ENCODE measurements at places on chromosomes 7 and 10.

- DNase-seq: no peak
Measured at GRCh38 chr7:117338020-117338419, 15.2 kb upstream of the WNT2 start.

GRCh38 chr10:126387931-126388911 lies at the start of gene ADAM12:
Gene ADAM12 (minus strand): TSS chr10:126388477. CDS start chr10:126388145, 332 bp downstream.
- peak; percentile 82 for DNase-seq

- DNase-seq: no peak
Measured at GRCh38 chr10:62036186-62037081, 134.9 kb downstream of the ARID5B start.

DNA sequence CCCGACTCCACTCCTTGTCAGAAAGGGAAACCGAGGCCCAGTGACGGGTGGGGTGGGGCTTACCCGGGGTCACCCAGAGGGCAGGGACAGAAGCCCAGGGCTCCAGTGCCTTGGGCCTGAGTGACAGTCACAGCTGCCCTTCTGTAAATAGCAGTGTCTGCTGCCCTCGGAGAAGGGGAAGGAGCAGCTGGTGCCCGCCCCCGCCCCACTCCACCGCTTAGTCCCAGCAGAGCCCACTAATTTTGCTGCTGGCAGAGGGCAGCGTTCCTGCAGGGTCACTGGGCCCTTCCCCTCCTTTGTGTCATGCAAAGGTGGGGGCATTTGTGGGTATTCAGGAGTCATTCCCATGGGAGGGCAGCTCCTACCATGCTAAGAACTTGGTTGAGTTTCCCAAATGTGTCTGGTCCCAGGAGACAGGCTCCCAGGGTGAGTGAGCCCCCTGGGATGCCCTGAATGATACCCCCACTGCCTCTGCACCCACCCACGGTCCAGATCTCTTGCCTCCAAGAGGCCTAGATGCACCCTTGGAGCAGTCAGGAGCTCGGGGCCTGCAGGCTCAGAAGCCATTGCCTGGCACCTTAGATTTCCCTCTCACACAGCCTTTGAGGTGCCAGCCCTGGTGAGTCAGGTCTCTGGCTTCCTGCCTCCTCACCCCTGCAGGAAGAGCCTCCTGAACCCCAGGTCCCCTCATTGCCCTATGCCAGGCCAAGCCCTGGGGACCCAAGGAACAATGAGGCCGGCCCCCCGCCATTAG lies 17.2 kb downstream of the SH2B2 start:
- peak; percentile 85 for DNase-seq

- DNase-seq: no peak
Measured at GRCh38 chr10:21095073-21095472, 198.0 kb upstream of the NEBL start.

DNA sequence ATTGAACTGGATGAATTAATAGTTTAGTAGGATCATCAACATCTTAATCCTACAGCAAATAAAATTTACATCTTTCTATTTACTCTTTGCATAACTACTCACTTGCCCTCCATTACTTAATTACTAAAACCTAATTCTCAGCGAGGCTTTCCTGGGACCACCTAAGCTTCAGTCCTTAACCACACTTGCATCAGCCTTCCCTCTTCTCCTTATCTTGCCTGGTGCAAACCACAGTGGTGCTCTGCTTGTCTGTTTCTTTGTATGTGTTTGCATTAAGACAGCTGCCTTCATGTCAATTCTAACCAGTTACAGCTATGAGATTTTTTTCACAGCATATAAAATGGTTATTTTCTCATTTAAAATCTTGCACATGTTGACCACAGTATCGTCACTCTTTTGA lies 72.6 kb upstream of the ZNF92 start:
- no peak for DNase-seq

- DNase-seq: no peak
Measured at GRCh38 chr10:5959142-5959541, 18.2 kb downstream of the IL15RA start.

DNA sequence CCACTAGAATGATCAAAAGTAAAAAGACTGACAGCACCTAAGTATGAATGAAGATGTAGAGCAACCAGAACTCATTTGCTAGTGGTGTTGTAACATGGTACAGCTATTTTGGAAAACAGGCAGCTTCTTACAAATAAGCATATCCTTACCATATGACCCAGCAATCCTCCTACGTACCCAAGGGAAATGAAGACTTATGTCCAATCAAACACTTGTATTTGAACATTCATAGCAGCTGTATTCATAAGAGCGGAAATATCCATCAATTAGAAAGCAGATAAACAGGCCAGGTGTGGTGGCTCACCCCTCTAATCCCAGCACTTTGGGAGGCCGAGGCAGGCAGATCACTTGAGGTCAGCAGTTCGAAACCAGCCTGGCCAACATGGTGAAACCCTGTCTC lies 53.0 kb downstream of the KLRG2 start:
- DNase-seq: no peak

DNA sequence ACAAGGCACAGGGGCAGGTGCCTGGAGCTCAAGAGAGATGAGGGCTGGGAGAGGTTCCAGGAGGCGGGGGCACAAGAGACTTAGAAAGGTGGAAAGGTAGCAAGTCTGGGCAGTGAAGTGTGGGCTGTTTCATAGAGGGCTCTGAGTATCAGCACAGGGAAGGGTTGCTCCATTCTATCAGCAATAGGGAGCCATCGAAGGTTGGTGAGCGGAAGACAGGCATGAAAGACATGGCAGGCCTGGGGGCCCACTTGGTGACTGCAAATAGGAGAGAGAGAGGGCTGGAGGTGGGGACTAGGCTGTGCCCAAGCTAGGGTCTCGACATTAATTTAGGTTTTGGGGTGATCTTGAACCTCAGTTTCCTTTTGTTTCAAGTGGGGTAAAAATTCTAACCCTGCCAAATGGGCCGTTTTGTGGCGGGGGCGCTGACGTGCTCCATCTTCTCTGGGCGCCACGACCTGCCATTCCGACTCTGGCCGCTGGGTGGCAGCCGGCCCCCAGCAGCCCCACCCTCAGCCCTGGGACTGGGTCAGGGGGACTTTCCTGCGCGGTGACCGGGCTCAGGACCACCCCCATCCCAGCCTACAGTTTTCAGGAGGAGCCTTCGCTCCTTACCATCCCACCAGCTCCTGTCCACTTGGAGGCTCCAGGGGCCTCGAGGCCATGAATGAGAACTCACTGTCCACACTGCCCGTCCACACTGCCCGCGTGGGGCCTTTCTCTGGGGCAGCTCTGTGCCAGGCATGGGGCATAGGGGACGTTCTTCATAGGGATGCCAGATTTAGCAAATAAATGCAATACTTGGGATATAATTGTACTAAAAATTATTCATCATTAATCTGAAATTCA lies 37.2 kb upstream of the PCBD1 start:
- peak; percentile 51 for DNase-seq

DNA sequence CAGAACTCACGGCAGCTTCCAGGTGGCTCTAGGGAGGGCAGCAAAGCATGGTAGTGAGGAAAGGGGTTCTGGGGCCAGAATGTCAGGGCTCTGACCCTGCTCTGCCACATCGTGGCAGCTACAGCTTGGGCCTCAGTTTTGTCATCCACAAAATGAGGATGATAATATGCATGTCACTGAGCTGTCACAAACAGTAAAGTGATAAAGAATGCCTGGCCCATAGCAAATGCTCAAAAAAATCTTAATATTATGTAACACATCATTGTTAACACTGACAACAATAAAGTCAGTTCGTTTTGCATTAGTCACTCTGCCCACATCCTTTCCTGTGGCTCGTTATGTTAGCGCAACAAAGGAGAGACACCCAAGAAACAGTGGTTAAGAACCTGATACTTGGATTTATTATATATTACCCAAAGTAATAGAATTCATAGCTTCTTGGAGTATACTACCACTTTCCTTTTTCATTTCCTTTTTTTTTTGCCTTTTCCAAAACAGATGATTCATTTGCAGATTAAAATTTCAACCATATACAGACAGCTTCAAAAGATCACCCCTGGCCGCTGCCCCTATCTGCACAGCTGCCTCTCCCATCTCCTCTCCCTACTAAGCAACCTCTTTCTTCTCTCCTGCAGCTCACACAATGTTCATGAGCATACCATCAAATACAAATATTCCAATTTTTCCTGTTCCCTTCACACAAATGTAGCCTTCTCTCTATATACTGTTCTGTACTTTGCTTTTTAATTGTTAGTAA lies 45.5 kb upstream of the DDC start:
- no peak for DNase-seq

DNA sequence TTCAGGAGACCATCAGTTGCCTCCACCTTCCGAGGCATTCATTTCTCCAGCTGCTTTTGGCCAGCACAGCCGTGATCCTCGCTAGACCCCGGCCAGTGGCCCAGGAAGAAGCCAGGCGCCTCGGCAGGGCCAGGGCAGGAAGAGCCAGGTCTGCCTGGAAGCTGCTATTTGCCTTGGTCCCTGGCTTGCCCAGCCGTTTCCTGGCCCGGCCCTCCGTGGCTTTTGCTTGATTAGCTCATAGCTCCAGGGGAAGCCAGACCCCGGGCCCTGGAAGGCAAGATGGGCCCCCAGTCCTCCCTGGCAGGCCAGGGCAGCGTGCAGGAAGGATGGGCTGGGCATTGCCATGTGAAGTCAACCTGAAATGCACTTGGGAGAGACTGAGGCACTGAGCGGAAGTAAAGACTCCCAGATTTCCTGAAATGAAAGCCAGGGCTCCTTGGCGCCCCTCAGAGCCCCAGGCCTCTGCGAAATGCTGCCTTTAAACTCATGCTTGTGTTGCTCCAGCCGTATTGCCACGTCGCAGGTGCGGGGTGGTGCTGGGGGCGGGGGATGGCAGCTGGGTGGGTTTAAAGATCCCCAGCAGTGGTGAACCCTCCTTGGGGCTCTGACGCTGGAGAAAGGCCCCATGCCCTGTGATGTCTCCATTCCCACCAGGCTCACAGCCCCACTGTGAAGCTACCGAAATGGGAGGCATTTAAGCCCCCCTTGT lies 160.6 kb downstream of the GRK5 start:
- DNase-seq: no peak

DNA sequence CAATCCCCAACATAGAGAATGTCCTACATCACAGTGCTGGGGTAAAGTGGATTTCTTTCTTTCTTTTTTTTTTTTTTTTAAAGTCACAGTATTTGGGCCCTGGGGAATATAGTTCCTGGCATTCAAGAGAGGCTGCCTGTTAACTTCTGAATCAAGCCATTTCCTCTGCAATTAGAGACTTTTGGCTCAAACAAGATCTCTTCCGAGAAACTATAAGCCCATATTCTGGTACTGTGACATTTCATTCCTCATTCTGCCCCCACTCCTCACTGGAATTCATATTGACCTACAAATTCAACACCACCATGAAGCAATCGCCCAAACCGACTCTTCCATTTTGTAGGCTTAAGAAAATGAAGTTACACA lies 187.4 kb downstream of the PHTF2 start:
- no peak for DNase-seq

DNA sequence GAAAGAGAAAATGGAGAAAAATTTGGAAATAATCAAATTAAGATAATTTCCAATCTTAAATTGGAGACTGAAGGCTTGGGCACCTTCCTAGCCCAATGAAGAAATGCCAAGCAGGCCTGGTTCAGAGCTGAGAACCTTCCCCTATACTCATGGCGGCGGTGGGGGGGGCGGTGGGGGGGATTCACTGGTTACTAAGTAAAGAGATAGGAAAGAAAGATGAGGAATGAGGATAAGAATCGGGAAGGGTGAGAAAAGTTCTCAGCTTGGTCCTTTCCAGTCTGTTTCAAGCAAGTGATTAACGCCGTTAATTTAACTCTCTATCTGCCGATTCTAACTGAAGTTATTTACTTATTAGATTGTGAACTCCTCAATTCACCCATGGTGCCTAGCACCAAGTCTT lies 41.5 kb downstream of the DPY19L1 start:
- no peak for DNase-seq

GRCh38 chr7:93249491-93250148 lies 17.5 kb downstream of the VPS50 start:
- DNase-seq: peak; percentile 19

DNA sequence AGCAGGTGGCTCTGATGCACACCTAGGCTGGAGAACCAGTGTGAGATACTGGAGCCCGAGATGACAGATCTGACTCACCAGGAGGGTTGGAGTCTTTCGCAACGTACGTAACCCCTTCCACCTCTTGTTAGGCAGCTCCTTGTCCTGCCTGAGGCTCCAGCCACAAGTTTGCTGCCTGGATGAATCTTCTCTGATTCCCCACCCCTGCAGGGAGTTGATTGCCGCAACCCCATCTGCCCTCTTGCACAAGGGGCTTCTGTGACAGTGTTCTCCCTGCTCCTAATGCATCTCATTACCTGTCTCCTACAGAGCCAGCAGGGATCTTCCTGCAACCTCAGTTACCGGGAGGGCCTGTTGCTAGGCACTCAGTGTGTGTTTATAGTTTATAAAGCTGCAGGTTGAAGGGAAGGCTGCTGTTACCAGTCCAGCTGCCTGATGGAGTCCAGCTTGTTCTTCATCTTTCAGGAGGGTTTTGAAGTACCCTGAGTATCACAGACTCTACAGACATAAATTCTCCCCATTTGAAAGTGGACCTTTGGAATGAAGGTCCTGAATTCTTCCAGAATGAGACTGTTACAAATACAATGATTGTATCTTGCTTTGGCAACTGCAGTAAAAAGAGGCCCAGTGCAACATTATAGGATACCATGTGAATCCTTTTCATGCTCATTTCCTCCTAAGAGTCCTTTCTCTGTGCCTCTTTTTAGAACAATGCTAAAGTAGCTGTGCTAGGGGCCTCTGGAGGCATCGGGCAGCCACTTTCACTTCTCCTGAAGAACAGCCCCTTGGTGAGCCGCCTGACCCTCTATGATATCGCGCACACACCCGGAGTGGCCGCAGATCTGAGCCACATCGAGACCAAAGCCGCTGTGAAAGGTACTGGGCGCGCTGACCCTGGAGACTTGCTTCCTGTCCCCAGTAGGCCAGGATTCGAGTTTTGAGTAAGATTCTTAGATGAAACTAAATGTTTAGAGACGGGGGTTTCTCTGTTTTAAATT lies 6.5 kb downstream of the MDH2 start:
- DNase-seq: no peak

All from right hindlimb (tissue), 1 donor.